ENCODE measurements at places on chromosomes 13 and 19. TPM values are rescaled to one million over a fixed set of nuclear protein-coding genes. Genes with fewer than 3 reads are reported as not detected.
A peak's percentile ranks its signal among the peaks of the same experiment; 100 is the strongest.

GRCh38 chr19:49488863-49489537, 1.6 kb downstream of the RPL13A start:
- peaks cover 28% of the 10 kb centered on the region for H3K36me3 ChIP-seq
- peak overlapping the region; percentile 96 for H3K27ac ChIP-seq
- H3K4me3 ChIP-seq: peak overlapping the region; percentile 97
- DNase-seq: no peak
- no peaks in the 10 kb centered on the region for H3K27me3 ChIP-seq

GRCh38 chr13:113542751-113543424, 41.7 kb upstream of the TFDP1 start:
- peaks cover 39% of the 10 kb centered on the region for H3K36me3 ChIP-seq
- DNase-seq: no peak
- H3K4me1 ChIP-seq: peaks cover 35% of the 10 kb centered on the region
- H3K27me3 ChIP-seq: no peaks in the 10 kb centered on the region

DNA sequence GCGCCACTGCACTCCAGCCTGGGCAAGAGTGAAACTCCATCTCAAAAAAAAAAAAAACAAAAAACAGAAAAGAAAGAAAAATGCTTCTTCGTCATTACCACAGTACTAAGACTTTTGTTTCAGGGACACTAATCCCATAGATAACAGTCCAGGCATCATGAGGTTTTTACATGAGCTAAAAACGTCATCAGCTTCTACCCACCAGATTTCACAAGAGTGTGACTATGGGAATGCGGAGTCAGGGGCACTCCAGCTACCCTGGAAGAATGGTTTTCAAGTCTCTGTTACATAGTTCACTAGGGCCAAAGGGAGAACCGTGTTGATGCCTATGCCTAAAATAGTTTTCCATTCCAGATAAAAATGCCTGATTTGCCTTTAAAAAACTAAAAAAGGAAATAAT, 33.2 kb downstream of the RAB20 start:
- H3K27ac ChIP-seq: no peak overlapping the region
- peaks cover 3% of the 10 kb centered on the region for H3K27me3 ChIP-seq

DNA sequence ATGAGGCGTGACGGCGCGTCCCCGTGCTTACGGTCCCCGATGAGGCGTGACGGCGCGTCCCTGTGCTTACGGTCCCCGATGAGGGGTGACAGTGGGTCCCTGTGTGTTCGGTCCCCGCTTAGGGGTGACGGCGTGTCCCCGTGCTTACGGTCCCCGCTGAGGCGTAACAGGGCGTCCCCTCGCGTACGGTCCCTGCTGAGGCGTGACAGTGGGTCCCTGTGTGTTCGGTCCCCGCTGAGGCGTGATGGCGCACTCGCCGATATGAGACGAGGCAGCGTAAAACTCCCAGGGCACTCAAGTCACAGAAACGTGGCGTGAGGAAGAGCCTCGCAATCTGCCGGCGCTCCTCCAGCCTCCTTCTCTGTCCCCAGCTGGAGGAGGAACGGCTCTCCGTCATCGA, 20.9 kb downstream of the CFAP97D2 start:
- no peak overlapping the region for H3K27ac ChIP-seq
- DNase-seq: no peak
- no peaks in the 10 kb centered on the region for H3K27me3 ChIP-seq
- peaks cover 4% of the 10 kb centered on the region for H3K4me1 ChIP-seq
- H3K36me3 ChIP-seq: no peaks in the 10 kb centered on the region
- H3K4me3 ChIP-seq: no peak overlapping the region

- no peak overlapping the region for H3K4me3 ChIP-seq
- no peaks in the 10 kb centered on the region for H3K36me3 ChIP-seq
- H3K27ac ChIP-seq: no peak overlapping the region
- peaks cover 92% of the 10 kb centered on the region for H3K27me3 ChIP-seq
- DNase-seq: no peak
These were observed 24.5 kb upstream of the SOX1 start for GRCh38 chr13:112042496-112042895.

IGFL3 gene
- total RNA-seq: not detected

ZNF90 gene
- 53.8 TPM for total RNA-seq

LSR gene
- total RNA-seq: 132 TPM

ERICH4 gene
- not detected for total RNA-seq

SEMA6B gene
- 26.6 TPM for total RNA-seq

Measured in progenitor cell of endocrine pancreas (in vitro differentiated cells).